Activated CD8-positive, alpha-beta memory T cell treated with anti-CD3 and anti-CD28 coated beads for 4 hours (primary cell): ENCODE measurements at places on chromosomes 6 and 20.

GRCh38 chr20:6707321-6707831 lies 60.1 kb upstream of the BMP2 start:
- no peak for DNase-seq

DNA sequence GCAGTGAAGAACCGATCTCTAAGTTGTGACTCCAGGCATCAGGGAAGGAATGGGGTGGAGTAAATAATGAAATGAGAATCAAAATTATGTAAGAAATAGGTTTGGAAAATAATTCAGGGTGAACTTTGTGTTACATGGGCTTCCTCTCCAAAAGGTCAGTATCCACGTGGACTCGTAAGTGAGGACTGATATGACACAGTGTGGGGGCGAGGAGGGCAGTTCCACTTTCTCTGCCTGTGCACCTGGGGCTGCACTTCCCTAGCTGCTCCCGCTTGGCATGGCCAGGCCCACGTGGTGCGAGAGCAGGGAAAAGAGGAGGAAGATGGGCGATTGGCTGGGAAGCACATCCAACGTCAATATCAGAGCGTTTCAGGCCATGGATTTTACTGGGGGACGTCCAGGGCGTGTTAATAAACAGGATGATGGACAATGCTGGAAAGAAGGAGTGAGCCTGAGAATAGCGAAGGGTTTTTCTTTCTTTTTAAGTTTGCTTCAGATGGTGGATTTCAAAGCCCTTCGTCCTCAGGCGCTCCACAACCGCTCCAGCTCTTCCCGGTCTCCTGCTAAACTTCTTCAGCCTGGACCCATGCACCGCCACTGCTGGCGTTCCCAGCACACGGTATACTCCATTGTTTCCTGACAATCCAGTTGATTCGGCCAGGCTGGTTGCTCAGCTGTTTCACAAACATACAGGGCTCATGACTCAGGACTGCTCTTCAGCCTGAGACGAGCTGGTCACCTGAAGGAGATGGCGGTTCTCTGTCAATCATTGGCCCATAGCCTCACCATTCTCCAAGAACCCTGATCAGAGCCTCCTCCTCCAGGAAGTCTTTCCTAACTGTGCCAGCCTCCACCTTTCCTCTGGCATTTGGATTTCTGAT lies 11.8 kb downstream of the CCR6 start:
- DNase-seq = no peak

DNA sequence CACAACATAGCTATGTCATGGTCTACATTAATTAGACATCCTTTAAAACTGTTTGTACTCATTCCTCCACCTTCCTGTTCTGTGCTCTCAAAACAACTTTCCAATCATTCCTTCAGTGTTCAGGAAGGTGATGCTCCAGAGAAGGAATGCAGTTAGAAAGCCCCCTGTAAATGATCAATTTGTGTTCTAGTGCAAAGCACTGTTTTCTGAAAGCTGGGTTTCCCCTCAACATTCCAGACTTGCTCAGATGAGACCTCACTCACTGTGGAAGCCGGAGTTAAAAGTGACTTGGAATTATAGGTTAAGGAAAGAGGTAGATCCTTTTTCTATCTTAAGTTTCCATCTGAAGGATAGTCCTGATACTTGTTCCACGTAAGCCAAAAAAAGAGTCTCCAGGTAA lies 95.9 kb downstream of the BMP2 start:
- DNase-seq = no peak

GRCh38 chr6:160765412-160765811 lies 63.4 kb downstream of the PLG start:
- no peak for DNase-seq

DNA sequence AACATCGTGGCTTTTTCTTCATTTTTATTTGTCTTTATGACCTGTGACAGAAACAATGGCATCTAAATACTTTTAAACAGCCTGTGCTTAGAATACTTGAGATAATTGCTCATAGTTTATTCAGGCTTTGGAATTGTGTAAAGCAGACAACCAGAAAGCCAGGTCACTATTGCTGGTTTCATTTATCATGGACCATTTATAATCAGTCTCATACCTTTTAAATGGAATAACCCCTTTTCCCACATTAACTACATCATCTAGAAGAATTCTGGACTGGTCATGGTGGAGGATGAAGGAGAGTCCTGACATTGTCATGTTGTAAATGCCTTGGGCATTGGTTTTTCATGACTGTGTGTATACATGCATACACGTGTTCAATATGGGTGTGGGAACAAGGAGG lies 661.5 kb downstream of the EPM2A start:
- no peak for DNase-seq

- DNase-seq = no peak
Measured at GRCh38 chr6:69771158-69771906, 25.5 kb downstream of the LMBRD1 start.

DNA sequence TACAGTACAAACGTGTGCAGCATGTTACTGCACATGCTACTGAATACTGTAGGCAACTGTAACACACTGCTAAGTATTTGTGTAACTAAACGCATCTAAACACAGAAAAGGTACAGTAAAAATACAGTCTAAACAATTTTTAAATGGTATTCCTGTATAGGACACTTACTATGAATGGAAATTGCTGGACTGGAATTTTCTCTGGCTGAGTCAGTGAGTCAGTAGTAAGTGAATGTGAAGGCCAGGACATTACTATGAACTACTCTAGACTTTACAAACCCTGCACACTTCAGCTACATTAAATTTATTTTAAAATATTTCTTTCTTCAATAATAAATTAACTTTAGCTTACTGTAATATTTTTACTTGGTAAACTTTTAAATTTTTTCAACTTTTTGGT lies 225.0 kb upstream of the TENT5A start:
- no peak for DNase-seq

DNA sequence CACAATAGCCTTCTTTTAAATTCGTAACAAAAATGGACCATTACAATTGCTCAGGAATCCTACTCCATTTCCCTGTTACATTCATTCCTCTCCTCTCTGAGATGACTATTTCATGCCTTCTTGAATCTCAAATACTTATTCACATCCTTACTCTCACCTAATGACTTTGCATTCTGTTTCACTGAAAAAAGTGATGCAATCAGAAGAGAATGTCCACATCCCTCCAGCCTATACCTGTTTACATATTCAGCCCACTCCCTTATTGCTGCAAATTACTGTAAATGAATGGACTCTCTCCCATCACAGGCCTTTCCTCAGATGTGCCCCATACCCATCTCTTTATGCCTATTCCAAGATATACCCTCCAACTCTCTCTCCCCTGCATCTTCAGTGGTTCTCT lies 8.6 kb downstream of the TAAR1 start:
- DNase-seq = no peak

DNA sequence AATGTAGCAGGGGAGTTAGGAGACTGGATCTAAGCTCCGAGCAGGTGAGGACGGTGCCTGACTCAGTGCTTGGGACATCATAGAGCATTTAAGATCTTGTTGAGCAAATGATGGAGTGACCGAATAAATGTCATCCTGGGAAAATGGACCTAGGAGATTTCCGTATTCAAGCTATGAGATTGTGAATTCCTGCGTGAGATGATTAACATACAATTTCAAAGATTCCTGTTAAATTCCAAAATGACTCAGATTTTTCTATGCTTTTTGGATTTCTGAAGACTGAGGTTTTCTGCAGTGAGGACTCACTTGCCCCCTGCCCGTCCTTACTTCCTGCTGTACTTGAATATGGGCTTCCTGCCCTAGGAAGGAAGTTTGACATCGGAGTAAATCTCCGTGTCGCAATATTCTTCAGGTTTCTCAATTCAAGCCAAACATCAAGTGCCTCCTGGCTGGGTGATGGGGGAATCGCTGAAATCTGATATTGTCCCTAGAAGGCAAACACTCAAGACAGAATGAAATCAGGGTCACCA lies 5.2 kb downstream of the SYTL3 start:
- DNase-seq = no peak

- no peak for DNase-seq
Measured at GRCh38 chr6:127963495-127963894, 62.6 kb upstream of the THEMIS start.

DNA sequence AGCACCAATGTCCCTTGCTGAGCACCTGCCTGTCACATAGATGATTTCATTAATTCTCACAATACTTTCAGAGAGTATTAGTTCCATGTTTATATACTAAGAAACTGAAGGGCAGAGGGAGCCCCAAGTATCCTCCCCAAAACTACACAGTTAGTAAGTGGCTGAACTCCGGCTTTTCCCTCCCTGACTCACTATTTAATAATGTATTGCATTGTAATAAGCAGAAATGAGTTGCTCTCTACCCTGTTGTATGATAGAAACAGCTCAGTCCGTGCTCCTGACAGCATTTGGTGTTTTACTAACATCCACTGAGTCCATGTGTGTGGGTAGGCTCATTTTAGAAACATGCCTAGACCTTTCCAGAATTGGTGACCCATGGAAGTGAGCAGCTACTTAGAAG lies 76.8 kb downstream of the OLIG3 start:
- DNase-seq = no peak

DNA sequence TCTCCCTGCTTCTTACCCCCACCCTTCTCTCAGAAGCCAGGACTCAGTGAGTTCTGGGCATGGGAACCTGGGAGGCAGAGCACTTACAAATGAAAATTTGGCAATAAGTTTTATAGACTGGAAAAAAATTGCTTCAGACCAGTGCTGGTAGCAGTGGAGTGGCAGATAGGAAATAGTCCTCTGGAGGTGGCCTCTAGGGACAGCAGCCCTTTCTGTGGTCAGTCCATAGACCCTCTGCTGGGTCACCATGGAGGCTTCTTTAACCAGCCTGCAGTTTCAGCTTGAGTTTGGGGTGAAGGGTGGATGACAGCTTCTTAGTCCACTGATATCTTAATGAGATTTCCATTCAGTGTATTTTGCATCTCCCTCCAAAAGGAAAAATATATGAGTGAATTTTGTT lies 179.1 kb downstream of the ARID1B start:
- DNase-seq = no peak

DNA sequence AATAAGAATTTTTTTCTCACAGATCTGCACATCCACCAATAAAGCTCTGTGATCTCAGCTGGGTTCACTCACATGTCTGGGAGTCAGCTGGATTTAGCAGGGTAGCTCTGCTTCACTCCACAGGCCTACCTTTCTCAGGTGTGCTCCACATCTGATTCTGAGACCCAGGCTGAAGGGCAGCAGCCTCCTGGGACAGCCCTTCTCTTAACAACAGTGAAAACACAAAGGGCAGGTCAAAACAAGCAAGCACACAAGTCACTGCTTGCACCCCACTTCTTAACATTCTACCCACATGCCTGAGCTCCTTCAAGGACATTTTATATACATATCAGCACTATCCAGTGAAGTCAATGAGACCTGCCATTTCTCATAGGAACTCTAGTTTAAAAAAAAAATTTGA lies 96.0 kb upstream of the MAP3K4 start:
- DNase-seq = no peak

- DNase-seq = no peak
Measured at GRCh38 chr6:131950767-131951575, at the start of gene CCN2. Gene CCN2, minus strand, starts transcription at chr6:131951372. Its CDS starts 200 bp downstream, at chr6:131951172.

GRCh38 chr20:40703975-40704530 lies 15.0 kb upstream of the MAFB start:
- DNase-seq = no peak

DNA sequence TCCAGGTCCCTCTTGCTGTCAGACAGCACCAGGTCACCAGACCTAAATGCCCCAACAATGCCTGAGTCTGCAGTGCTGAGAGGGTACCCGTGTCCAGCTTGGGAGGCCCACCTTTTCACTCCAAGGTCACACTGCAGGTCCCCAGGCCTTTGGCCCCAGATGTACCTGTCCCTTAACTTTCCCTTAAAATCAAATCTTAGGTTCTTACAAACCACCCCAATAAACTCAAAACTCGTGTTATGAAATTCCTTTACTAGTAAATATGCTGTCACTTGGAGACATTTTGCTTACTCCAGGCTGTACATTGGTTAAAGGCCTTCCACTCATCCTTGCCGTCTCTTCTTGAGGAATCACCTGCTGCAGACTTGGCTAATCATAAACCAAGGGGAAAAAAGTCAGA lies 165.7 kb upstream of the RREB1 start:
- no peak for DNase-seq

DNA sequence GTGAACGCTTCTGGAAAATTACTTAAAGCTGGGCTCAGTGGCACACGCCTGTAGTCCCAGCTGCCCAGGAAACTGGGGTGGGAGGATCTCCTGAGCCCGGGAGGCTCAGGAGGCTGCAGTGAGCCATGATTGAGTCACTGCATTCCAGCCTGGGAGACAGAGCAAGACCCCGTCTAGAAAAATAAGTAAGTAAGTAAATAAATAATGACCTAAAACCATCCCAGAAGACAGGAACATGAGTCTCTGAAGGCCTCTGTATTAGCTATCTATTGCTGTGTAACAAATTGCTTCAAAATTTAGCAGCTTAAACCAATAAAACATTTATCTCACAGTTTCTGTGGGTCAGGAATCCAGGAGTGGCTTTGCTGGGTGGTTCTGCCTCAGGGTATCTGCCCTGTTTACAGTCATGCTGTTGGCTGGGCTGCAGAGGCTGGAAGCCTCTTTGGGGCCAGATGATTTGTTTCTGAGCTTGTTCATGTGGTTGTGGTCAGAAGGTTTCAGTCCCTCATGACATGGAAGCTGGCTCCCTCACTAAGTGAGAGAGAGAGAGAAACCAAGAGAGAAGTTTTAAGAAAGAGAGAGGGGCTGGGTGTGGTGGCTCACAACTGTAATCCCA lies 48.4 kb upstream of the NCOA3 start:
- DNase-seq = no peak

DNA sequence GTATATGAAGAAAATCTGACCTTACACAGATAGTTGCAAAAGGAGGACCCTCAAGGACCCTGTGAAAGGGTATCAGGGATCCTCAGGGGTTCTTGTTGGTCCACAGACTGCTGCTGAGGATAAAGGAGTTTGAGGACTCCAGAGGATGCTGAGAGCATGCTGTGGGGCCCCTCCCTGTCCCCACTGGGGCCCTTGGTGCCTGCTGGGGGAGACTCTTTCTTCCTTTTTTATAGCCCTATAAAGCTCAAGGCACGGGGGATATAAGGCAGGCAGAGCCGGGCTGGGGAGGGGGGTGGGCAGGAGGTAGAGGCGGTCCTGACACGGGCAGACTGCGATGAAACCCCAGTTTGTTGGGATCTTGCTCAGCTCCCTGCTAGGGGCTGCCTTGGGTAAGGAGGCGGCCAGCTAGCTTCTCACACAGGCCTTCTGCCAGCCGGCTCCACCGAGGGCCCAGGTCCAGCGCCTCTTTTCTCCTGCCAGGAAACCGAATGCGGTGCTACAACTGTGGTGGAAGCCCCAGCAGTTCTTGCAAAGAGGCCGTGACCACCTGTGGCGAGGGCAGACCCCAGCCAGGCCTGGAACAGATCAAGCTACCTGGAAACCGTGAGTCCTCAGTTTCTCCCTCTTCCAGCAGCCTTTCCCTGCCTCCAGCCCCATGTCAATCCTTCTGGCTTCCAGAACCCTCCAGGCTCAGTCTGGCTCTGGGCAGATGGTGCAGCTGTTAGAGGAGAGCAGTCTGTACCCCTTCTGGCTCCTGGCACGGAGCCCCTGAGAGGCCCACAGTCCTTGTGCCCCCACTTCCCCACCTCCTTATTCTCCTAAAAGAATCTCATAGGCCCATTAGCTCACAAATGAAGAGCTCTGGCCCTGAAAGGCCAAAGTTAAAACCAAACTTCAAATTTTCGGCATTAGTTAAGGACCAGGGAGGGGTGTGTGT lies at the start of gene LY6G6D:
LY6G6D (plus strand) TSS at position 327 of the 937 bp plus-strand sequence; CDS start at position 335, 8 bp downstream.
- DNase-seq = no peak
